ENCODE measurements at places on chromosomes 2 and 18. TPM values are rescaled to one million over a fixed set of nuclear protein-coding genes. Genes with fewer than 3 reads are reported as not detected.

Gene CNRIP1
- 126 TPM for polyA plus RNA-seq

DNA sequence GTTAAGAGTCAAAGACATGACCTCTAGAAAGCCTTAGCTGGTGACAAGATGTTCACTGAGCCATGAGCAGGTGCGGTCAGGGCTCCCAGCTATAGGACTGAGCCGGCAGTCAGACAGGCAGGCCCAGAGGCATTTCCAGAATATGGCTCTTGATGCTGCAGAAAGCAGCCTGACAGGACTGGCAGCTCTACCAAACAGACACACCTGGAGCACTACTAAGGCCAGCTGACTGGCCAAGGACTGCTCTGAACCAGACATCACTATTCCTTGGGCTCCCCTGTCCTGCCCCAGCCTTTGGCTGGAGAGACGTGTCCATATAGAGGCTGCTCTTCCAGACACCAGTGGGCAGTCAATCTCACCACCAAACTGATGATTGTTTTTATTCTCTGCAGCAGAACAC is 98.8 kb downstream of the RIF1 start:
- no peak for DNase-seq

Gene NYAP2
- polyA plus RNA-seq = 8.6 TPM

GRCh38 chr2:173300458-173300857 is 54.2 kb upstream of the CDCA7 start:
- DNase-seq = no peak

DNA sequence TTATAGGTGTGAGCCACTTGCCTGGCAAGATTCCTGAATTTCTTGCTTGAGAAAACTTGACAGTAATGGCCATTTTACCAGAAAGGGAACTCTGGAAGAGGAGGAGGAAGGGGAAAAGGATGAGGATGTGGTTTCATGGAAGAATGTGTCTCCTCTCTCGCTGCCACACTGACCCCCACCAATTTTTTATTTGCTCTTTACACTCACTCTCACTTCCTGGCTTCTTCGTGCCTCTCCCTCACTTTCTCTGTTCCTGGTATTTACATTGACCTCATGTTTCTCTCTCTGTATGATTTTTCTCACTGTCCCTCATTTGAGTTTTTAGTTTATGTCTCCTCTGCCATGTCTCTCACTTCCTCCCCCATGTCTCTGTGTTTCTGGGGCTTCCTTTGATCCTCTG is 134.5 kb upstream of the CAB39 start:
- no peak for DNase-seq

Gene GKN2
- polyA plus RNA-seq = not detected

All from spinal cord (tissue), 10 donors.